ENCODE measurements at places on chromosomes 13 and 19. TPM values are rescaled to one million over a fixed set of nuclear protein-coding genes. Genes with fewer than 3 reads are reported as not detected.
A peak's percentile ranks its signal among the peaks of the same experiment; 100 is the strongest.

GRCh38 chr13:31545616-31546015, 193.7 kb upstream of the RXFP2 start:
- no peak overlapping the region for H3K27ac ChIP-seq
- H3K36me3 ChIP-seq: no peaks in the 10 kb centered on the region
- no peaks in the 10 kb centered on the region for H3K4me1 ChIP-seq
- H3K4me3 ChIP-seq: no peak overlapping the region

GRCh38 chr13:44575741-44576350, at the start of gene TSC22D1:
TSC22D1 (minus strand) TSS chr13:44576330; CDS start chr13:44576074, 256 bp downstream.
- H3K4me1 ChIP-seq: peaks cover 45% of the 10 kb centered on the region
- H3K27me3 ChIP-seq: no peaks in the 10 kb centered on the region
- H3K36me3 ChIP-seq: peaks cover 5% of the 10 kb centered on the region
- H3K4me3 ChIP-seq: peak within 1 kb of the TSS; percentile 91

- peaks cover 52% of the 10 kb centered on the region for H3K27me3 ChIP-seq
- H3K4me1 ChIP-seq: peaks cover 7% of the 10 kb centered on the region
Measured at GRCh38 chr19:33225458-33225926, at the start of gene SLC7A10. SLC7A10 (minus strand) TSS chr19:33225850; CDS start chr19:33225703, 147 bp downstream.

- H3K36me3 ChIP-seq: peaks cover 15% of the 10 kb centered on the region
- DNase-seq: peak; percentile 38
- no peaks in the 10 kb centered on the region for H3K27me3 ChIP-seq
- H3K27ac ChIP-seq: peak overlapping the region; percentile 30
- no peak overlapping the region for H3K4me3 ChIP-seq
- peaks cover 37% of the 10 kb centered on the region for H3K4me1 ChIP-seq
Measured at GRCh38 chr19:42246143-42246921, 3.9 kb upstream of the GSK3A start.

DNA sequence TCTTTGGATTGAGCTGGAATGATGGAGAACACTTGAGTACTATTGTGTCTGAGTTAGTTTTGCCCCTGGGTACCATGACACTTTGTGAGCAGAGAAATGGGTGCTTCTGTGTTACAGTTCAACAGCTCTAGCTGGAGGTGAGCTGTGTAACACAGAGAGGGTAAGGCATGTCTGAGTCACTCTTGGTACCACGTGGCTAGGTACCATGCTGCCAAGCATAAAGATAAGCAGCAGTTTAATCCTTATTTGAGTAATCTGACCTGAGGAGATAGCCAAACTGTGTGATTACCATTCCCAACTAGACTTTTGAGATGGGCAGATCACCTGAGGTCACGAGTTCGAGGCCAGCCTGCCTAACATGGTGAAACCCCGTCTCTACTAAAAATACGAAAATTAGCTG, 122.0 kb downstream of the OLFM4 start:
- no peak overlapping the region for H3K27ac ChIP-seq
- no peak overlapping the region for H3K4me3 ChIP-seq
- no peak for DNase-seq
- peaks cover 8% of the 10 kb centered on the region for H3K4me1 ChIP-seq

- H3K4me1 ChIP-seq: peaks cover 4% of the 10 kb centered on the region
- H3K27ac ChIP-seq: no peak overlapping the region
Measured at GRCh38 chr13:99642841-99643240, 141.6 kb downstream of the TM9SF2 start.

DNA sequence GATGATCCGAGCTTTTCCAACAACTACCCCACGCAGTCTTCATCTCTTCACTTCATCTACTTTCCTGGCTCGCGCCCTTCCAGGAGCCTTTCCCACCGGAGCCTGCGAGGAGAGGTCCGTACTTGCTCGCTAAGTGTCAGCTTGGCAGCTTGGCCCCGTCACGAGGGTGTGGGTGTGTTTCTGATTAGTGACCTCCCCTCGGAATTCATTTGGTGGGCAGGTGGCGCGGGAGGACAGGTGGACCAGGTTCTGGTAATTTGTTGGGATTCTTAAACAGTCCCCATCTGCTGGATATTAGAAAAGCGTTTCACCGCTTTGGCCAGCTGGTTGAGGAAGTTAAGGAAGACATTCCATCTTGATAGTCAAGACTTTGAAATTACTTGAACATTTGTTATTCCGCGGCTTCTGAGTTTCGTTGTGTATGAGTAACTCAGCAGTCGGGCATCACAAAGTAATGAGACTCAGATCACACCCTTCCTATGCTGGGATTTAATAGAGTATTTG, 515 bp downstream of the UFM1 start:
- peaks cover 38% of the 10 kb centered on the region for H3K4me1 ChIP-seq
- peak overlapping the region; percentile 100 for H3K27ac ChIP-seq
- peaks cover 35% of the 10 kb centered on the region for H3K36me3 ChIP-seq
- peak; percentile 78 for DNase-seq

GRCh38 chr19:3535981-3536380, 3.0 kb upstream of the TEKTIP1 start:
- H3K27me3 ChIP-seq: no peaks in the 10 kb centered on the region
- H3K36me3 ChIP-seq: peaks cover 30% of the 10 kb centered on the region
- H3K4me3 ChIP-seq: no peak overlapping the region
- no peak for DNase-seq

DNA sequence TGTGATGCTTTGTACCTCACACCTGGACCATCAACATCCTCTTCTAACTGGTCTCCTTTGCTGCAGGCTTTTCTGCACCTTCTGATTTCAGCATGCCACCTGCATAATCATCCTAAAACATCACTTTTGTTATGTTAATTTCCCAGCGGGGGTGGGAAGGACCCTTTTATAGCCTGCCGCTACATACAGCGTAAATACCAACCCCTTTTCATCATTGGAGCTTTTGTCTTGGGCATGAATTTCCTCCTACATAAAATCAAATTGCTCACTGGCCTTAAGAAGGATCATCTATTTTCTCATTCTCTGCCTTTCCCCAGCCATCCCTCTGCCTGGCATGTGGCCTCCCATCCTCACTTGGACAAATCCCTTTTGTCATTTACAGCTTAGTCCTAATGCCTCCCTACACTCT, 124.7 kb downstream of the RBM26 start:
- no peaks in the 10 kb centered on the region for H3K4me1 ChIP-seq
- DNase-seq: no peak
- H3K36me3 ChIP-seq: no peaks in the 10 kb centered on the region
- H3K27ac ChIP-seq: no peak overlapping the region
- H3K27me3 ChIP-seq: no peaks in the 10 kb centered on the region

DNA sequence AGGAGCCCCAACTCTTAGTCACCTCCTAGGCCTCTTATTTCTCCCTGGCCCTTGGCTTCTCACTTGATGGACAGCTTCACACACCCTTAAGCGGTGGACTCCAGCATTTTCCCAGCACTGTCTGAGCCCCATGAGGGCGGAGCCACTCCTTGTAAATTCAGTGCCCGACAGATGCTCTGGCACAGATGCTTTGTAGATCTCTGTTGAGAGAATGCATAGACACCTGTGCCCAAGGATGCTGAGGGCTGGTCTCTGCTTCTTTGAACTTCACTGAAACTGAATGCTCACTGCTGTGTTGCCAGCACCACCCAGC, 3.3 kb downstream of the SYCN start:
- no peaks in the 10 kb centered on the region for H3K36me3 ChIP-seq
- no peak overlapping the region for H3K4me3 ChIP-seq
- DNase-seq: no peak
- no peak overlapping the region for H3K27ac ChIP-seq

DNA sequence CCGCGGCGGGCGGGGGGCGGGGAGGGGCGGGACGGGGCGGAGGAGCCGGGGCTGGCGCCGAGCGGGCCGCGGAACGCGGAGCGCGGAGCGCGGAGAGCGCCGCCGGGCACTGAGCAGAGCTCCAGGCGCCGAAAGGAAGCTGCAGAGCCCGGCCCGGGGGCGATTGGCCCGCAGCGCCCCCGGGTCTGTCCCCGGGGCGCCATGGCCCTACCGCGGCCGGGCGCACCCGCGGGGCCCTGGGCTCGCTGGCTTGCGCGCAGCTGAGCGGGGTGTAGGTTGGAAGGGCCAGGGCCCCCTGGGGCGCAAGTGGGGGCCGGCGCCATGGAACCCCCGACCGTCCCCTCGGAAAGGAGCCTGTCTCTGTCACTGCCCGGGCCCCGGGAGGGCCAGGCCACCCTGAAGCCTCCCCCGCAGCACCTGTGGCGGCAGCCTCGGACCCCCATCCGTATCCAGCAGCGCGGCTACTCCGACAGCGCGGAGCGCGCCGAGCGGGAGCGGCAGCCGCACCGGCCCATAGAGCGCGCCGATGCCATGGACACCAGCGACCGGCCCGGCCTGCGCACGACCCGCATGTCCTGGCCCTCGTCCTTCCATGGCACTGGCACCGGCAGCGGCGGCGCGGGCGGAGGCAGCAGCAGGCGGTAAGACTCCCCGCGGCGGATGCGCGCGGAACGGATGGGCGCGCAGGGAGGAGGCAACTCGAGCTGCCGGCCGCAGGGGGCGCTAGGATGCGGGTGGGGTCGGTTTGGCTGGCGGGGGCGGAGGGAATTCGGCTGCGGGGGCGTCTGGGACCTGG, at the start of gene PDE4A:
PDE4A (plus strand) TSS at position 95 of the 796 bp plus-strand sequence; CDS start at position 322, 227 bp downstream.
- H3K4me1 ChIP-seq: peaks cover 69% of the 10 kb centered on the region
- peak within 1 kb of the TSS; percentile 86 for H3K4me3 ChIP-seq
- peak; percentile 86 for DNase-seq
- peaks cover 6% of the 10 kb centered on the region for H3K36me3 ChIP-seq
- peak within 1 kb of the TSS; percentile 83 for H3K27ac ChIP-seq
- peaks cover 21% of the 10 kb centered on the region for H3K27me3 ChIP-seq

GRCh38 chr19:30003866-30004265, 61.8 kb downstream of the URI1 start:
- DNase-seq: no peak
- H3K4me1 ChIP-seq: peaks cover 56% of the 10 kb centered on the region
- no peak overlapping the region for H3K27ac ChIP-seq
- no peak overlapping the region for H3K4me3 ChIP-seq
- peaks cover 53% of the 10 kb centered on the region for H3K36me3 ChIP-seq

GRCh38 chr19:8310342-8311055, 2.3 kb upstream of the CD320 start:
- no peaks in the 10 kb centered on the region for H3K27me3 ChIP-seq
- peaks cover 32% of the 10 kb centered on the region for H3K36me3 ChIP-seq
- no peak overlapping the region for H3K4me3 ChIP-seq

GRCh38 chr19:54209058-54209810, 8.6 kb downstream of the RPS9 start:
- peak overlapping the region; percentile 23 for H3K27ac ChIP-seq
- no peak overlapping the region for H3K4me3 ChIP-seq
- no peaks in the 10 kb centered on the region for H3K27me3 ChIP-seq
- peaks cover 70% of the 10 kb centered on the region for H3K4me1 ChIP-seq

DNA sequence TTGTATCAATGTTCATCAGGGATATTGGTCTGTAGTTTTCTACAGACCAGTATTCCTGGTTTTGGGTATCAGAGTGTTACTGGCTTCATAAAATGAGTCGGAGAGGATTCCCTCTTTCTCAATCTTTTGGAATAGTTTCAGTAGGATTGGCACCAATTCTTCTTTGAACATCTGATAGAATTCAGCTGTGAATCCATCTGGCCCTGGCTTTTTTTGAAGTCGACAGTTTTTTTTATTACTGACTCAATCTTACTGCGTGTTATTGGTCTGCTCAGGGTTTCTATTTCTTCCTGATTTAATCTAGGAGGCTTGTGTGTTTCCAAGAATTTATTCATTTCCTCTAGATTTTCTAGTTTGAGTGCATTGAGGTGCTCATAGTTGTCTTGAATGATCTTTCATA, 11.4 kb downstream of the TEX26 start:
- no peak overlapping the region for H3K27ac ChIP-seq
- no peak overlapping the region for H3K4me3 ChIP-seq
- no peaks in the 10 kb centered on the region for H3K4me1 ChIP-seq
- no peak for DNase-seq
- no peaks in the 10 kb centered on the region for H3K36me3 ChIP-seq
- H3K27me3 ChIP-seq: peaks cover 21% of the 10 kb centered on the region

DNA sequence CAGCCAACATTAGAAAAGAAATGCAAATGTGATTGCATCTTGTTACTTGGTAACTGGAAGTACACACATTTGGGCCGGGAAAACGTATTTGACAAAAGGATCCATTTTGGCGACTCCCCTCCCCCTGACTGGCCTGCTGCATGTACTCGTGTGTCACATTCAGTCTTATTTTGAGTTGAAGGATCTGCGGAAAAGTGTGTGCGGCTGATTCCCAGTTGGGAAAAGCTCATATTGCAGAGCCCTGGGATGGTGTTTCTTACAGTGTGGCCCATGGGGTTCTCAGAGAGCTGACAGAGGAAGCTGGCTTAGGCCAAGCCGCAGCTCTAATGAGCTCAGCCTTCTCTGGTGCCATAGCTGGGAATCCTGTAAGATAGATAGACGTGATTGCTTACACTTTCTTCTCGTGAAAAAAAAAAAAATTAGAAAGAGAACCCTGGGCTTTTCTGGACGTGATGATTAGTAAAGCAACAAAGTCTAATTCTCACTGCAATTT, 170.3 kb upstream of the ARGLU1 start:
- H3K4me3 ChIP-seq: no peak overlapping the region
- no peak overlapping the region for H3K27ac ChIP-seq
- H3K4me1 ChIP-seq: no peaks in the 10 kb centered on the region

- H3K27ac ChIP-seq: no peak overlapping the region
- no peaks in the 10 kb centered on the region for H3K4me1 ChIP-seq
- no peaks in the 10 kb centered on the region for H3K27me3 ChIP-seq
- no peak for DNase-seq
Measured at GRCh38 chr13:88395804-88396203, 724.6 kb downstream of the SLITRK5 start.

DNA sequence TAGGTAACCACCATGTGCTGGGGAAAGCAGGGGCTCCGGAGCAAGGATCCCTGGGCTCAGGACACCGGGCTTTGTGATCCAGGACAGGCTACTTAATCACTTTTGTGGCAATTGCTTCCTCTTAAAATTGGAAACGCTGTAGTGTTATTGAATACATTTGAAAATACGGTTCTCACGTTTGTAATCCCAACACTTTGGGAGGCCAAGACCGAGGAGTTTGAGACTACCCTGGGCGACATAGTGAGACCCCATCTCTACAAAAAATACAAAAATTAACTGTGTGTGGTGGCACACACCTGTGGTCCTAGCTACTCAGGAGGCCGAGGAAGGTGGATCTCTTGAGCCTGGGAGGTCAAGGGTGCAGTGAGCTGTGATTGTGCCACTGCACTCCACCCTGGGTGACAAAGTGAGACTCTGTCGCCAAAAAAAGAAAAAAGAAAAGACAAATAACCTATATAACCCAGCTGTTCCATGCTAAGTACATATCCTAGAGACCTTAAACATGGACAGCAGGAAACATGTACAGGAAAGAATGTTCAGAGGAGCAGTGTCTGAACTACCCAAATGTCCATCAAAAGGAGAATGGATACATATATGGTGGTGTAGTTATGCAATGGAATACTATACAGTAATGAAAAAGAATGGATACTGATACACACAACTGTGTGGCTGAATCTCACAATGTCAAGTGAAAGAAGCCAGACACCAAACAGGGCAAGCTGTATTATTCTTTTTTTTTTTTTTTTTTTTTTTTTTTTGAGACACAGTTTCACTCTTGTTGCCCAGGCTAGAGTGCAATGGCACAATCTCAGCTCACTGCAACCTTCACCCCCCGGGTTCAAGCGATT, 622 bp upstream of the PRODH2 start:
- H3K4me3 ChIP-seq: no peak overlapping the region
- H3K36me3 ChIP-seq: no peaks in the 10 kb centered on the region
- H3K4me1 ChIP-seq: no peaks in the 10 kb centered on the region
- peaks cover 6% of the 10 kb centered on the region for H3K27me3 ChIP-seq
- no peak overlapping the region for H3K27ac ChIP-seq

GRCh38 chr13:51457086-51457815, 4.4 kb upstream of the INTS6 start:
- no peaks in the 10 kb centered on the region for H3K27me3 ChIP-seq
- H3K27ac ChIP-seq: no peak overlapping the region
- no peak for DNase-seq
- H3K36me3 ChIP-seq: peaks cover 58% of the 10 kb centered on the region
- H3K4me1 ChIP-seq: peaks cover 23% of the 10 kb centered on the region
- no peak overlapping the region for H3K4me3 ChIP-seq

Gene TYROBP
- 1.5 TPM for total RNA-seq

Gene CCDC61
- 26.9 TPM for total RNA-seq

Gene C19orf33
- not detected for total RNA-seq

Gene DMPK
- 5.8 TPM for total RNA-seq

Gene LYPD5
- 0.51 TPM for total RNA-seq

Gene SYCN
- total RNA-seq: not detected

Gene CYP4F12
- total RNA-seq: not detected

Gene ZNF493
- total RNA-seq: 15.1 TPM

Measured in activated CD8-positive, alpha-beta T cell treated with anti-CD3 and anti-CD28 coated beads for 36 hours (primary cell).